AG09309 (cell line): ENCODE measurements at places on chromosomes 16 and 17.

- DNase-seq: no peak
Measured at GRCh38 chr17:17523001-17523730, 27.0 kb upstream of the RASD1 start.

GRCh38 chr16:51818342-51818944, 667.4 kb upstream of the SALL1 start:
- DNase-seq: no peak

DNA sequence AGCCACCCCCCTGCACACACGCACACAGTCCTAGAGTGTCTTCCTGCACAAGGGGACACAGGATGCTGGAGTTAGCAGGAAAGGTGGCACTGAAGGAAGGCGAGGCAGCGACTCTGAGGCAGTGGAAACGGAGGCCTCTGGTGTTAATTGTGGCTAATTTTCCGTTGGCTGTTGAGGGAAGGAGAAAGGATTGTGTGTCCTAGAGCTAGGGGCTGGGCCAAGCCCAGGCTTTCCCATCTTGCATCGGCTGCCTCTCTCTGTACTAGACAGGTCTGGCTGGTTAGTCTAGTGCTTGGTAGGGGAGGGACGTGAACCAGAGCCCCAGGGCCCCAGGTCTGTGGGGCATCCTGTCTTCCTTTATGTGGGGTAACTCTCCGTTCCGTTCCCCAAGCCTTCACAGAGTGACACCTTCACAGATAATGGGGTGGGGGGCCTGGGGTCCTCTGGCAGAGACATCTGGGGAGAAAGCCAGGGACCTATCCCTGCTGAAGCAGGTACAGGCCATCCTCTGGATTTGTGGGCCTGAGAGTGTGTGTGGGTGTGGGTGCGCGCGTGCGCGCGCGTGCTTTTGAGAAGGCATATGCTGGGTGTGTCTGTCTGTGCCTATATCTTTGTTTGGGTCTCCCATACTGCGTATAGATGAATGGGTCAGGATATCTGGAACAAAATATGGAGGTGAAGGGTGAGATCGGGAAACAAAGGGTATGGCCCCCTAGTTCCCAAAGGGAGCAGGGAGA, at the start of gene CHD3:
Gene CHD3, plus strand, starts transcription at position 606 of the 737 bp plus-strand sequence. CDS start 212 bp downstream, outside the sequence.
- no peak for DNase-seq

GRCh38 chr16:66933776-66934137, 445 bp downstream of the CIAO2B start:
- DNase-seq: no peak

DNA sequence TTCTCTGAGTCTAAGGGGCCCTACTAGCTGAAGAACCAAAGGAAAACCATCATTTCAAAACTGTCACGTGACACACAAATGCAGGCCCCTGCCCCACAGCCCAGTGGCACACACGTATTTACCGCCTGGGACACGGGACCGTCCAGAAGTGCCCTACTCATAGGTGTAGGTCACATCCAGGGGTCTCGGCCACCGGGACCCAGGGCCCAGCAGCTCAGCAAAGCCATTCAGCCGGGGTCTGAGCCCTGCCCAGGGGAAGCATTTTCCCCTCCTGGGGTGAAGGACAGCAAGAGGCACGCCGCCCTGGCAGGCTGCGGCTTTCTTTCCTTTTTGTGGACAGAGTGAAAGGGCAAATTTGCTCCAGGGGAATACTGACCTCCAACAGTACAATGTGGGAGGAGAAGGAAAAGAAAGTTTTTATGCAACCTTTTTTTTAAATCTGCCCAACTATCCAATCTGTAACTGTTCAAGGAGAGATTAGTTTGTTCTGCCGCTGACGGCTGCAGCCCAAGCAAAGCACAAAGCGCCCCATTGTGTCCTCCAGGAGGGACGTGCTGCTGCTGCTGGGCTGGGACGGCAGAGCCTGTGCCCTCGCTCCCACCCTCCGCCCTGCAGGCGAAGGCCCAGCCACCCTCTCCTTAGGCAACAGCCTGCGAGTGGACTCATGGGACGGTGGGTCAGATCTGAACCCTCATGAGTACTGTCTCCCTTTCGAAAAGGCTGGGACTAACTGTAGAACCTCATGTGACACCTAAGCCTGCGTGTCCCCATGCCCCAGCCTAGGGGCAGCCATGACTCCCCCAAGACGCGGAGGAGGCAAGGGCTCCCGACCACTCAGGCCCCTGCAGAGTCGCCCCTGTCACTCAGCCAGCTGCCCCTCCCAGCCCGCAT, 21.3 kb downstream of the SLC7A5 start:
- DNase-seq: no peak

GRCh38 chr16:13866073-13866472, 53.9 kb upstream of the ERCC4 start:
- peak; percentile 46 for DNase-seq

DNA sequence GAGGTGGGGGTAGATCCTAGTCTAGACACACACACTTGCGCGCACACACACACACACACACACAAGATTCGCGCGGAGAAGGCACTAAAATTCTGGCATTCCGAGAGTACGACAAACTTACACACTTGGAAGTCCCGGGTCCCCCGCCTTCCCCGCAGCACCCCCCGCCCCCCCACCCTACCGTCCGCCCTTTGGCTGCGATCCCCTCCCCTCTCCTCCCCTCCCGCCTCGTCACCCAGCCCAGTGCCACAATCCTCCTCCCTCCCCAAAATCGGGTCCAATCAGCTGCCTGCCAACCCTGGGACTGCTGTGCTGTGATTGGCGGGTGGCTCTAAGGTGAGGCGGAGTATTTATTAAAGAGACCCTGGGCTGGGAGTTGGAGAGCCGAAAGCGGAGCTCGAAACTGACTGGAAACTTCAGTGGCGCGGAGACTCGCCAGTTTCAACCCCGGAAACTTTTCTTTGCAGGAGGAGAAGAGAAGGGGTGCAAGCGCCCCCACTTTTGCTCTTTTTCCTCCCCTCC, at the start of gene SOX9:
Gene SOX9, plus strand, starts transcription at position 379 of the 522 bp plus-strand sequence. CDS start 372 bp downstream, outside the sequence.
- peak; percentile 70 for DNase-seq

DNA sequence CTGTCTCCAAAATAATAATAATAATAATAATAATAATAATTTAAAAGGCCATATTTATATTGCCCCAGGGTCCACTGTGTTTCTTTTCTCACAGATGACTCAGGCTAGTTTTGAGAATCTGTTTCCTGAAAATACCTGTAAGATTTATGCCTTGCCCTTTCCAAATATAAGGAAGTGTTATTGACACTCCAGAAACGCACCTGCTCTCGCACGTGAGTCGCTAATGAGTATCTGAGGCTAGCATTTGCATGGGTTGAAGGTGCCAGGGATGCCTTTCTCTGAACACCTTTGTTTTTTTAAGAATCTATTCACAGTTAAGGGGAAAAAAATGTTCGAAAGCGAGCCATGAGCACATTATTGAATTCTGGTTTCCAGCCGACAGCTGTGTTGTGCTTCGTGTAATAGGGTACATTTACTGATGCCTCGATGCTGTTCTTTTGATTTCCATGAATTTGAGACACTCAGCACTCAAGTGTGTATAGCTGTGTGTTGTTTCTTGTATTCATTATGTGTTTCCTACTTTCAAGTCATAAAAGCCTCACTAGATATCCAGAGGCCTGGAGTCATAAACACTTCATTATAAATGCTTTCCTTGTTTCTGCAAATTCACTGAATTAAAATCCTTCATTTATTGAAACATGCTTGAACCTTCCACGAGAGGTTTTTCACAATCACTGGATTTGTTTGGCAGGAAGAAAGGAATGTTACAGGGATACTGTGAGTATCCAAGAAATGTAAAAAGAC, 45.0 kb upstream of the NOL11 start:
- no peak for DNase-seq

GRCh38 chr16:69479775-69480174, 55.4 kb downstream of the CYB5B start:
- DNase-seq: no peak

GRCh38 chr17:50256826-50257618, 17.2 kb upstream of the TMEM92 start:
- no peak for DNase-seq

DNA sequence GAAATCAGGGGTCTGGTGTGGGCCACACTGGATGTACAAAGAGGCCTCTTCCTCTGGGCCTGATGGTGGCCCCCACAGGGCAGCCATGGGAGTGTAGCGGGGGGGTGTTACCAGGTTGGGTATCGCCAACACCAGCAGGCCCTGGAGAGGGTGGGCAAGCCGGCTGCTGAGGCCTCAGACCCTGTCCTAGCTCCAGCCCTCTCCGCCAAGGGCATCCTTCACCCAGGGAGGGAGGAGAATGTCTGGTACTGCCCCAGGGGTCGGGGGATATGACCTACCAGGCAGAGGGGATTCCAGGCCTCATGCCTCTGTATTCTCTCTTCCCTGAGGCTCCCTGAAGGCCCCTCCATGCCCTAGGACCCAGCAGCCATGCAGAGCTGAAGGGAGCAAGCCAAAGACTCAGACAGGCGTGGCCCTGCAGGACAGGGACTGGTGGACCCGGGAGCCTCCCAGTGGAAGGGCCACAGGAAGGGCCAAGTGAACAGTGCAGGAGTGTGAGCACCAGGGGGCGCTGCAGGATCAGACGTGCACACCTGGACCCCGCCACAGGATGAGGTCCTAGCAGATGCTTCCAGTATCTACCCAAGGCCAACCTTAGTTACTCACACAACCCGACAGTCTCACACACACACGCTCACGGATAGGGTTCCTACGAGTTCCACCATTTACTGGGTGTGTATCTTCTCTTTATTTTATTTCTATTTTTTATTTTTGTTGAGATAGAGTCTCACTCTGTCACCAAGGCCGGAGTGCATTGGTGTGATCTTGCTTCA, 10.9 kb upstream of the CES4A start:
- DNase-seq: peak; percentile 58

DNA sequence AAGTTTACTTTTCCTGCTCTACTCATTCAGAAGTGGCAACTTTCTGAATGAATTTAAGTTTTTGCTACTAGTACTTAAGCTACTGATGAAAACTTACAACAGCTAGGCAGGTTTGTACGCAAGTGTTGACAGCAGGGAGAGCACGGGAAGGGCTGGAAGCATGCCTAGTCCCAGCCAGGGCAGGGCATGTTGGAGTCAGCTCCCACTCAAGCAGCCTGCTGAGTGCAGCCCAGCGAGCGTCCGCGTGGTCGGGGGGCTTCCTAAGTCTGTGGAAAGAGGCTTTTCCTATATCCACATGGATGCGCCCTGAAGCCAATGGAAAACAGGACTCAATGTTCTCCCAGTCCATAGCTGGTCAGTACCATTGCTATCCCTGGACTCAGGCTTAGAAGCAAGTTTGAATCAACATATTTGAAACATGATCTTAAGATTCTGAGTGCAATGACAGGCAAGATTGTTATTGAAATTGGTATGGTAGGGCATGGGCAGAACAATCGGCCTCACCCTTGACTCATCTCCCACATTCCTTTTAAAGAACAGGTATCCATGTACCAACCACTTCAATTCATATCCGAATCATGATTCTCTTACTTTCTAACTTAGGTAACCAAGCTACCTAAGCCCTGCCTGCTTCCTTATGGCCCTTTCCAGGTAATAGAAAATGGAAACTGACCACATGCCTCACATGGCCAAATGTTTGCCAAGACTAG, 22.5 kb downstream of the CYB5D2 start:
- DNase-seq: no peak

DNA sequence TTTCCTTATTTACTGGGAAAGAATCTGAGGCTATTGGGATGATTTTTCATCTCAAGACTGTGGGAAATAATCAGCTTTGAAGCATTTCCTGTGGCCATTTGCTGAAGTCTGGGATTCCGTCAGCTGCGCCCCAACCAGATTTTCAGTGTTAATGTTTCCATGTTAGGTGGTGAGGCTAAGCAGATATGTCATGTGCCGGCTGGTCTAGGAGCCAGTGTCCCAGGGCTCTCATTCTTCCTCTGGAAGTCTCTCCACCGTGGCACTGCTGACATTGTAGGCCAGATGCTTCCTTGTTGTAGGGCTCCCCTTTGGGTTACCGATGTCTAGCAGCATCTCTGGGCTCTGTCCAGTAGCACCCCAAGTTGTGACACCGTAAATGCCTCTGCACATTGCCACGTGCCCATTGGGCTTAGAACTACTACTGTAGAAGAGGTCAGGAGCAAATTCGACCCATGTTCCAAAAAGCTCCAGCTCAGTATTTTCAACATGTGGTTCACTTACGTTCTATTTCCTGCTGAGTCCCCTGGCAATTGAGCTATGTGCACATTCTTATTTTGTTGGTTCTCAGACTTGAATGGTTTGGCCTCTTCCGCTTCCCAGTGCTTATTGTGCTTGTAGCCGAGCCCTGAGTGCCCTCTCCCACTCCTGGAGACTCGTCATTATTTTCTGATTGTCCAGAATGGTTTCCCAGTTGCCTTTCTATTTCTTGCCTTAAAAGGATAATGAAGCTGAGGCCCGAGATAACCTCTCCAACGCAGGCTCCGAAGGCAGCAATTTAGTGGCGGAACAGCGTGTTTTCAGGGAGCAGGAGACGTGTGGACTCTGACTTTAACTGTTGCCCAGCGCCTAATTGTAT, 82.2 kb downstream of the SPECC1 start:
- no peak for DNase-seq

- DNase-seq: peak; percentile 72
Measured at GRCh38 chr17:50661795-50662391, 27.2 kb downstream of the ABCC3 start.

- no peak for DNase-seq
Measured at GRCh38 chr16:316741-317464, 33.9 kb downstream of the PDIA2 start.

DNA sequence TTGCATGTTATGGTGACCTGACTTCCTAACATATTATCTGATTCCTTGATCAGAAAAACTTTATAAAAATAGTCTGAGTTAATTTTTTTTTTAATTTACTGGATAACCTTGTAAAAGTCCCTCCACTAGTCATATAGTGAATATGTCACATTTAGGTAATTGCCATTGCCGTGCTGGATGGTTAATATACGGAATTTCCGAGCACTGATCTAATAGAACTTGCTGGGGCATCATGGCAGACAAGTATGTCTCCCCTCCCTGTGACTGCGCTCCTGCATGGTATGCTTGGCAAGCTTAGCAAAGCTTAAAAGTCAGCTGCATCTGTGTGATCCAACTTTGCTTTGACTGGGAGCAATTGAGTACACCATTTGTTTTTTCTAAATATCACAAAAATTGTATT, 239.4 kb upstream of the TBX2 start:
- no peak for DNase-seq

GRCh38 chr16:24845726-24846547, at the start of gene SLC5A11:
TSS of gene SLC5A11 (plus strand) at chr16:24845963. CDS start at chr16:24858644, 12,681 bp downstream.
- no peak for DNase-seq

DNA sequence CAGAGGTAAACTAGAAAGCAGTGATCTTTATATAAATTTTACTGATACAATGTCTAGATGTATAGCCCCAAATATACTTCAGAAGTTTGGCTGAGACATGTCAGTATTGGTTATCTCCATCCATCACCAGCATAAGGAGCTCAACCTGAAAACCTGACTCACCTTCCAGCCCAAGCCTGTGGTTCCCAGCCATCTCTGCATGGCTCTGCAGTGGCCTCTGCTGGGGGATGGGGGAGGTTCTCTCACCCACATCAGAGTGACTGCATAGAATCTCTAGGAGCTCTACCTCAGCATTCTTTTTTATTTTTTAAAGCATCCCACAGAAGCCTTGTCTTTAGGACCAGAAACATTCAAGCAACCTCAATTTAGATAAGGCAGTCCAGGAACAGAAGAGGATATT, 27.3 kb downstream of the USP7 start:
- no peak for DNase-seq

GRCh38 chr16:63652091-63652490, 1469.8 kb downstream of the CDH11 start:
- DNase-seq: no peak

GRCh38 chr17:75090871-75091854, 3.4 kb downstream of the SLC16A5 start:
- DNase-seq: no peak
